Occipital lobe (tissue), 3 donors: ENCODE measurements at places on chromosomes 11 and 22. TPM values are rescaled to one million over a fixed set of nuclear protein-coding genes. Genes with fewer than 3 reads are reported as not detected.

The SPI1 gene
- total RNA-seq = 0.78 TPM

The SMTNL1 gene
- not detected for total RNA-seq

The GNAZ gene
- 192 TPM for total RNA-seq

The PRAME gene
- total RNA-seq = not detected

The MMP13 gene
- not detected for total RNA-seq

The GGTLC3 gene
- total RNA-seq = not detected

The ACRV1 gene
- 0.31 TPM for total RNA-seq

The C11orf21 gene
- total RNA-seq = 0.16 TPM

The RAG2 gene
- total RNA-seq = not detected

The UPK3A gene
- total RNA-seq = not detected

The MB gene
- not detected for total RNA-seq

The ZNF215 gene
- 5.6 TPM for total RNA-seq

The MN1 gene
- total RNA-seq = 24.8 TPM

The KREMEN1 gene
- total RNA-seq = 18.9 TPM

The SERPING1 gene
- total RNA-seq = 9.0 TPM

The LMNTD2 gene
- 0.16 TPM for total RNA-seq

The C11orf42 gene
- not detected for total RNA-seq

The BCO2 gene
- total RNA-seq = 2.8 TPM

The FAM227A gene
- 3.7 TPM for total RNA-seq

The ZNF70 gene
- total RNA-seq = 4.1 TPM

The DLG2 gene
- total RNA-seq = 353 TPM

The TIMP3 gene
- 11.5 TPM for total RNA-seq

The C11orf86 gene
- total RNA-seq = not detected
